ENCODE measurements at places on chromosomes 5 and 9.

- peak; percentile 44 for DNase-seq
These were observed 18.9 kb downstream of the MARCHF11 start for GRCh38 chr5:16160706-16161105.

DNA sequence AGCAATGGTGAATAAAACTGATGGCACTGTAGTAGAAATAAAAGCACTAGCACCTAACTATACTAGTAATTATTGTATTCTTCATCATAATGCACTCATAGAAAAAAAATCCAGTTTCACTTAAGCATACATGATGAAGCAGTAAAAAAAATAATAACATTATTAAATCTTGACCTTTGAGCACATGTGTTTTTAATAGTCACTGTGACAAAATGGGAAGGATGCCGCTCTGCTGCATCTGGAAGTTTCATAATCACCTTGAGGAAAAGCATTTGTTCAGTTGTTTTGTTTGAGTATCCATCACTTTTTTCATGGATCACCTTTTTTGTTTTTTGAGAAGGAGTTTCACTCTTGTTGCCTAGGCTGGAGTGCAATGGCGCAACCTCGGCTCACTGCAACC, 13.2 kb downstream of the OR2K2 start:
- DNase-seq = no peak

GRCh38 chr9:72210522-72210921, 61.3 kb downstream of the GDA start:
- DNase-seq = no peak

DNA sequence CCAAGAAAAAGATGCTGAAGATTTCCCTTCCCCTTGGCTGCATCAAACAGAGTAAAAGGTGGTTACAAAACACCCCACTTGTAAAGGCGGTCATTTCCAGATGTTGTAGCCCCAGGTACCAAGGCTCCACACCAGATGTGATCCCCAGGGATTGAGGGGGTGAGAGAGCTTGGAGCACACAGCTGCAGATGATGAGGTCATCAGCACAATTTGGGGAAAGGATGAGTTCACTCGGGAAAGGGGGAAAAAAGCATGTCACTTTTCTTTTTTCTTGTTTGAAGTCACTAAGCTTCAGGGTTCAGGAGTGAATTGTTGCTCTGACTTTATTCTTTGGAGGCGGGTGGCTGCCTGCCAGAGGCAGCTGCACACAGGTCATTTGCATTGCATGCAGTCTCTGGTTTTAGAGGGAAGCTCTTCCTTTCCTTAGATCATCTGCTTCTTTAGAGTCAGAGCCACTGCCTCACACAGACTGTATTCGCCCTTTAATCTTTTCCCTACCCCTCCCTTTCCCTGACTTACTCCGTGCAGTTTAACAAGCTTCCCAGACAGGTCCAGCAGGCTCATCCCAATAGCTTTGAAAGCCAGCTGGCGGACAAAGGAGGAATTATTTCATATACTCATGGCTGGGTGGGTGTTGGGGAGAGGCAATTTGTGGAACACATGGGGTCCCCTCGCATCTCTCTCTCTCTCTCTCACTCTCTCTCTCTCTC, 409.3 kb upstream of the SLC24A2 start:
- DNase-seq = no peak

- DNase-seq = no peak
These were observed 121.0 kb downstream of the NREP start for GRCh38 chr5:111635916-111636570.

GRCh38 chr5:40973364-40974004, 64.2 kb downstream of the C7 start:
- DNase-seq = no peak

- DNase-seq = no peak
These were observed 792.9 kb downstream of the PTPRD start for GRCh38 chr9:9819886-9820285.

DNA sequence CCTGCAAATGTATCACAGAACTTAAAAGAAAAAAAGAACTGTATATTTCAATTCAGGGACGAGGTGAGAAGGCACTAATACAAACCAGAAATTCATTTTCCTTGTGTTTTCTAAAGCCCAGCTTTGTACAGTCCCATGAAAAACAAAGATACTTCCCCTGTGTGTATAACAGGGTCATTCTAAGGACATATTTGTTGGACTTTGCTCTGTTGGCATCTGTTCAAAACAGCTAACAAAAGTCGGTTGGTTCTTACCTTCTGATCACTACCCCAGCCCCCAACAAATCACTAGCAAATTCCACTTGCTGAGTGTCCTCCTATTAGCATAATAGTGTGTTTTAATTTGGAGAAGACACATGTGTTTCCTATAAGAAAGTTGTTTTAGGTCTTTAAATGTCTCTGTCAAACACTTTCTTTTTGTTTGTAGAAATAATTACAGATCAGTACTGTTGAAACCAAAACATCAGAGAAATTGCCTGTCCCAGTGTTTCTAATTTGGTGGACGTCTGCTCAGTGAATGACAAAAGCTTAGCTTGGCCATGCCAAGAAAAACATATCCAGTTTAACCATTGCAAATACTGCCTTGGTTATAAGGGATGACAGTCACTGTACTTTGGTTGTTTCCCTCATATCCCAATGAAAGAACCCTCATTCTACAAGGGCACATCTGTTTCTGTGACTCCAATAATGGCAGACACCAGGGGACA, 480.5 kb downstream of the EBF1 start:
- no peak for DNase-seq

DNA sequence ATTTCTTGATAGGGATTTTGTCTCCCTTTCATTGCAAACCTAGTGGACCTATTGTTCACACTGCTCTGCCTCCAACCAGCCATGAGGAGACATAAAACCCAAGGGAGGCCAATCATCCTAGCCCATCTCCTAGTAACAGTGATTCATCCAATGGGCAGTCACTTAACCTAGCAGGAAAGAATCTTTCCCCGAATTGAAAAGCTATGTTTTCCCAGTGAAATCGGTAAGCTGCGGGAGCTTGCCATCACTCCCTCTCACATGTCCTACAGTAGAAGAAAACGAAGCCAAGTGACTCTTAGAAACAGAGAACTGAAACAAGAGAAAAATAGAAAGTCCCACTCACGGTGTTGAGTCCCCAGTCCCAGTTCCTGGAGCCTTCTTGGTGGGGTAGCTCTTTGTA, 123.3 kb downstream of the SUSD1 start:
- peak; percentile 49 for DNase-seq

DNA sequence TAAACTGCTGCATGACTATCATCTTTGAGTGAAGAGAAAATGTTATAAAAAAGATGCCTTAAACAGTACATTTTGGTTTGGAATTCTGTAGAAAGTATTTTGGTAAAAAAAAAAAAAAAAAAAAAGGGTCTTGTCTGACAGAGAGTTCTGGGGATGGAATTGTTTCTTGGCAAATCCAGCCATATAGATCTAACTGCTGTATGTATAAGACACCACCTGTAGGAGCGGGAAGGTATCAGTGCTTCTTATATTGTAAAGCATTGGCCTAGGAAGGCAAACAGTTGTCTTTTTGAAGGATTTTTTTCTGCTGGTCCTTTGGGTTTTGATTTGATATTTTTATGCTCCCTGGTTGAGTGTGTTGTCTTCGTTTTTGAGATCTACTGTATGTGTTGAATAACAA, 2.8 kb downstream of the PURA start:
- DNase-seq = no peak

Measured in MV-4-11 (cell line).